ENCODE measurements at places on chromosomes 3 and 15.
A peak's percentile ranks its signal among the peaks of the same experiment; 100 is the strongest.

DNA sequence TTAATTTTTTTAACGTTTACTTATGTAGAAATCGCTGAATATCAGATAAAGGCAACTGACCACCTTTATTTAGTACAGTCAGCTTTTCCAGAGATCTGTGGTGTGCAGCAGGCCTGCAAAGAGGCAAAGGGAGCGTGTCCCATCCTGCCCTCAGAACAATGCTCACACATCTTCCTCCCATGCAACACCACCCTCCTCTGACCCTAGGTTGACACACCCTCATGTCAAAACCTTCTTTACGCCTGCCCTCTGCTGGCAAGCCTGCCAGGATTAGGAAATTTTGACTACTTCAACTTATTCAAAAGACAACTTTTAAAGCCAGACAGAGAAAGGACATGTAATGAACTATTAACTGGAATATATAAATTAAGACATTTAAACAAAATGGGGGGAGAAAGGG lies 513.7 kb downstream of the FOXP1 start:
- peak; percentile 90 for DNase-seq

DNA sequence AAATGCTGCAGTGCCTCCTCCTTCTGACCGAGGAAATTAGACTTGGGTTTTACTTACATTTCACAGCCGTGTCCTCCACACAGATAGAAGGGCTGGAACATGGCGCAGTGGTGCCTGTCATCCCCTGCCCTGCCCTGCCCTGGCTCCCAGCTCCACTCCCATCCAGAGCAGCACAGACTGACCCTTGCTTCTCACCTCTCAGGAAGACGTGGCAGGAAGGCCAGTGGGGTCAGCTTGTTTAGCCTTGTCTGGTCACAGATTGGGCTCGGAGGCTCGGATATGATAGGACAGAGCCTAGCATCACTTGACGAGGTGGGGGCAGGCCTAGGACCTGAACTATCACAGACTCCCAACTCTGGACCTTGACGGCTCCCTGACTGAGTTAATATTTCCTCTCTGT lies 88.5 kb downstream of the LINGO1 start:
- DNase-seq = no peak

DNA sequence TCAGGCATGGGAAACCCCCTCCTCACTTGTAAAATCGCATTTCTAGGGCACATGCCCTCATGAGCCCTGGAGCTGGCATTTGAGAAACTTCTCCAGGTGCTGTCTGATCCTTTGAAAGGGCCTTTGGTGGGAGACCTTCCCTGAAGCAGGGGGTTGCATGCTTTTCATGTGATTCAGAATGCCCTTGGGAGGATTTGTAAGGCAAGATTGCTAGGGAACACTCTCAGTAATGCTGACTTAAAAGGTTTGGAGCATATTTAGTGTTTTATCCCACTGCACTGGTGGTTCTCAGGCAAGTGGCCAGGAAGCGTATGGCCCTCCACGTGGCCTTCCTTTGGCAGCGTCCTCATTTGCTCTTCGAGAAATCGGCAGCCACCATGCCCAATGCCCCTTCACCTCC lies 164.1 kb downstream of the ARRDC4 start:
- no peak for DNase-seq

DNA sequence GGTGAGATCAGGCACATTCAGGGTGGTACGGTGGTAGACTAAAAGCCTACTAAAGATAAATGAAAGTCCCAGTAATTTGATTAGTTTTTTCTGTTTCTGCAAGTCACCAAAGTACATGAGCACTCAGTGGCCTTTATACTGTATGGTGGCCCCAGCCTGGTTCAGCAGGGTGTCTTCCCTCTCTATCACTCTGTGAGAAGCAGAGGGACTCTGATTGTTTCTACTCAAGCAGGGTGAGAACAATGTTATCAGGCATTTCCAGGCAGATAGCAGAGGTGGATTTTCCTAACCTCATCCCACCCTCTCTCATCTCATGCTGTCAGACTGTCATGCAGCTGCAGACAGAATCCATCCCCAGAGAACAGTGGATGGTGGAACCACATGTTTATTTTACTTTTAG lies 71.5 kb upstream of the BFSP2 start:
- peak; percentile 3 for DNase-seq

DNA sequence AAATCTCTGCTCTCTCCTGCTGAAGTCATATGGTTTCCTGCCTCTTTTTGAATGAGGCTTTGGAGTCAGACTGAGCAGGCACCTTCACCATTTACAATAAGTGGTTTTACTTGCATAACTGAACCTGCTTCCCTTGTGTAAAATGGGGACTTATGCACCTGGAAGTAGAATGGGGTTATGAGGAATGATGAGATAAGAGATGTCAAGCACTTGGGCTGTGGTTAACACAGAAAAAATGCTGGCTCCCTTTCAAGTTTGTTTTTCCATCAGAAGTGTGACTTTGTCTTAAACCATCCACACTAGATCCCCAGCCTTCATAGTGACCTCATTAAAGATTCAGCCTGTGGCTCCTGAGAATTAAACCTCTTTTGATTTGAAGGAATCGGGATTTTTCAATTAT lies 5.2 kb downstream of the EXOSC7 start:
- DNase-seq = peak; percentile 38

DNA sequence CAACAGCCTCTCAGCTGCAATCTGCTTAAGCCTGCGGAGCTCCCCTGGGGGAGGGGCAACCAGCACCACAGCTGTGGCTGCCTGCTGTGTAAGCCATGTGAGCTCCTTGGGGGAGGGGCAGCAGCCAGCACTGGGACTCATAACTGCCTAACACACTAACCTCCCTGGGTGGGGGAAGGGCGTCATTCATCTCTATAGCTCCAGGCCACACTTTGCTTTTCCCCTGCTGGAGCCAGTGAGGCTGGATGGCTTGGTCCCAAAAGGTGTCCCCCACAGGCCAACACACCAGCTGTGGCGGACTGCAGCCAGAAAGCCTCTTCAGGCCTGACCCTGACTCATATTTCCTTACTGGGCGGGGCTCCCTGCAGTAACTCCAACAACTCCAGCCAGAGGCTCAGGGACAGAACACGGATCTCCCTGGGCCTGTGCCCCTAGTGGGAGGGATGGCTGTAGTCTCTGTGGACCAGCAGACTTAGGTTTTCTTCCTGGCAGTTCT lies 129.8 kb downstream of the PPM1L start:
- DNase-seq = peak; percentile 32

DNA sequence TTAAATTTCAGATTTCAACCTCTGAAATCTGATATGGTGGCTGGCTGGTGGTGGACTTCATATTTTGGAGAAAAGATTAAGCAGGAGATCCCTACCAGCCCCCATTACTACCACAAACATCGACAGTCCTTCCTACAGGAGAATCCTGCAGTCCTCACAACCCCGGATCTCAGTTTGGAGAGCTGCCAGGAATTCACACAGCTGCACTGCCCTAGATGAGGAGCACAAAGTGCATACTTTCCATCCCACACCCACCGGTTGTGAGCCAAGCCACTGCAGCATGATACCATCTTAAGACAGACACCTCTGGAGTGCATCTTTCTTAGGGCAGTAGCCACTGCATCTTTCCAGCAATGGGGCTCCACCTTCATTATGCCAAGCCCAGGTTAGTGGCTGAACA lies 185.5 kb upstream of the GPR149 start:
- no peak for DNase-seq

DNA sequence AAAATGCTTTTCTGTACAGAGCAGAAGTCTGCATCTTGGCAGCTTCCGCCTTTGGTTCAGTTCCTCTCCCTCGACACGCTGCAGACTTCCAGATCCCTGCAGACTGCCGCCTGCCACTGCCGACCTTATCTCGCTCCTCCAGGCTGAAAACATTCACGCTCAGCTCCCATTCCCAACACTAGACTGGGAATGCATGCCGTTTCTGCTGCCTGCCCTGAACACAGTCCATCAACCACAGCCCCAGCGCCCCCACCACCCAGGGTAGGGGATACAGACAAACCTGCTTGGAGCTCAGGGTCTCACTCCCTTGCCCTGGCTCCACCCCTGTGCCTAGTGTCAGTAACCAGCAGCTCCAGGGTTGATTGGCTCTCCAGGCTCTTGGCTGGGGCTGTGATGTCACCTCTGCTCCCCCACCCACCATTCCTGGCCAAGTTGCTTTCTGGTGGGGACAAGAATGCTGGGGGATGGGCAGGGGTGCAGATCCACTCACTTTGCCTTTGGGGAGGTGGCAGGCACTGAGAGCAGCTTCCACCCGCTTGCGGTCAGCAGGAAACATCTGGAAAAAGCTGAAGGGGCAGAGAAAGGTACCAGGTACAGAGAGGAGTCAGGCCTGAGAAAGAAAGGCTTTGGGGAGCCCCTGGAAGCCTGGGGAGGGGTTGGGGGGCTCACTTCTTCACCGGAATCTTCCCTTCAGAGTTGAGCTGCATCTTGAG lies 6.1 kb downstream of the PLCB2 start:
- no peak for DNase-seq

DNA sequence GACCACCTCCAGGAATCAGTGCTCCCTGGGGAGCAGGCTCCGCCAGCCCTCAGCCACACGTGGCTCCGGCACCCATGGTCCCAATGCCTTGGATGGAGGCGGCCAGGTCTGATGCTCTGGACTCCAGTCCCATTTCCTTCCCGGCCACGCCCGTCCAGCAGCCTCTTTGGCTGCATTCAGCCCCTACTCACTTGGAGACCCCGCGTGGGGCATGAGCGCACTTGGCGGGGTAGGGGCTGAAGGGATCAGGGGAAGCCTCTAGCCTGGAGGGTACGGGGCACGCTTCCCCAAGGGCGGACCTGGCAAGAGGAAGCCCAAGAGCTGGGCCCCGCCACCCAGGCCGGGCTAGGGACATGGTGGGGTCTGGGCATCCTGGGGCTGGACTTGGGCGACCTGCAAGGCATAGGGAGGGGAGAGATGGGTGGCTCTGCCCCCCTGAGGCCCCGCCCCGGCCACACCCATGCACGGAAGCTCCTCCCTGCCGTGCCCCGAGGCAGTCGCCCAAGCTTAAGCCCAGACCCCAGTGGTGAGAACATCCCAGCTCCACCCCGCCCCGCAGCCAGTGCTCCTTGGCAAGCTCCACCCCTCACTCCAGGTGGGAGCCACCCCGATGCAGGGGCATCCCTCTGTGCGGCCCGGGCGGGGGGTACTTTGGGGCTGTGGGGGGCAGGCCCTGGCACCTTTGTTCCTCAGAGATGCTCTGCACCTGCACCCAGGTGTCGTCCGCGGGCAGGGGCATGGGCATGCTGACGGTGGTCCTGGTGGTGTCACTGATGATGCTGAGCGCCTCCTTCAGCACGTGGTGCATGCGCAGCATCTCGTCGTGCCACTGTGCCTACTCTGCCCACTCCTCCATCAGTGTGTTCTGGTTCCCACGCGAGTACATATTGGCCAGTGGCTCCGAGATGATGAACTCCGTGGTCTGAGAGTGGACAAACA lies 163.5 kb downstream of the GOLGA6L4 start:
- DNase-seq = no peak

DNA sequence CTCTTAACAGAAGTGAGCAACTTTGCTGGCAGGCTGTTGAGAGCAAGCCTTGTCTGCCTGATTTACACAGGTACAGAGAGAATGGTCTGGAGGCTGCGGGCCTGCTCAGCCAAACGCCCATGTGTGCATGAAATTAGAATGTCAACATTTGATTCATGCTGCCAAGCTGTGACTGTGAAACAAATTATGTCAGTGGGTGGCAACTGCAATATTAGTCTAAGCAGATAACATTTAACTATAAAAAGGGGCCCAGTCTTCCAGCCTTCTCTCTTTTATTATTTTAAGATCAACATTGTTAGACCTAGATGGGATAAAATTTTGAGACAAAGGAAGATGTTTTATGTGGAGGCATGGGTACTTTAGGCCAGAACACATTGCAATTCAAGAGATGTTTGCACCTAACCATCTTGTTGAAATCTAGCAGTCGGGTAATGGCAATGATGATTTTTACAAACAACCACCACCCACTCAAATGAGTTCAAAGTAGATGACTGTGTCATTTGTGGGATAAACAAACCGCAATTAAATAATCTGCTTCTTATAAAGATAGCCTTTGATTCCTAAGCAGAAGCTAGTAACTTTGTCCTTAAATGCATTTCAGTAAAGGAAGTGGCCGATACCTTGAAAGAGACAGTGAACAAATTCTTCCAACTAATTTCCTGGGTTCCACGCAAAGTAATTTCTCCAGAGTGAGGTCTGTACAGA lies 70.2 kb downstream of the FOXB1 start:
- DNase-seq = no peak

DNA sequence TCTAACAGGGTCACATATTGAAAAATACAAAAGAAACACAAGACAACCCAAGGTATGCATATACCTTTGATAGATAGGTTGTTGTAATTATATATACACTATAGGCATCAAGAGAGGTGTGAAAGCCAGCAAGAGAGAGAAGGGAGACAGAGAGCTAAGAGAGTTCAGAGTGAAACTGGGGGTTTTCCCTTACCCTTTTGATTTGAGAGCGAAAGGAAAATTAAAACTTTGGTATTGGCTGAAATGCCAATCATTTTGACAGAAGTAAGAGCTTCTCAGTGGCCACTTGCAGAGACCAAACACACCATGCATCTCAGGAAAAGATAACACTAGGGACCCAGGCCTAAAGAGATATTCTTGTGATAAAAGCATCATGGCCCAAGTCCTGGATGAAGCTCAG lies 183.6 kb downstream of the SHOX2 start:
- DNase-seq = no peak

GRCh38 chr15:63354821-63355650 lies 26.6 kb downstream of the CA12 start:
- no peak for DNase-seq

- peak; percentile 3 for DNase-seq
Observed at GRCh38 chr3:56197259-56197965, 270.9 kb downstream of the ERC2 start.
